HepG2 (cell line): ENCODE measurements at places on chromosomes 2 and 18. TPM values are rescaled to one million over a fixed set of nuclear protein-coding genes. Genes with fewer than 3 reads are reported as not detected.
A peak's percentile ranks its signal among the peaks of the same experiment; 100 is the strongest.

GRCh38 chr2:219358170-219359075 is 25.9 kb upstream of the RESP18 start:
- DNase-seq, result no peak

The SMPD4 gene
- 70.5 and 72.5 TPM in 2 replicates for total RNA-seq

DNA sequence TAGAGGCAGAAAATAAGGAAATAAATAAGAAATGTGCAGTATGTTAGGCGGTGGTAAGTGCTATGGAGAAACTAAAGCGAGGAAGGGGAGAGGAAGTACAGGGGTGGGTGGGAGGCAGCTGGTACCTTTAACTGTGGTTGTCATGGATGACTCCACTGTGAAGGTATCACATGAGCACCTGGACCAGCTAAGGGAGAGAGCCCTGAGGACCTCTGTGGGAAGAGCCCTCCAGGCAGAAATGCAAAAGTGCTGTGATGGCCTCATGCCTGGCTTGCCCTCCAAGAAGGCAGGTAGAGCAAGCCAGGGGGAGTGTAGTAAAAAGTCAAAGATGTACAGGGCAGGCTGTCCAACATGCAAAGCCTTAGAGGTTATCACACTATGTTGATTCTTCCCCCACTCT is 17.9 kb downstream of the LYPD6 start:
- DNase-seq, result no peak

The OSBPL1A gene
- 0.02 and 0.13 TPM in 2 replicates for total RNA-seq

DNA sequence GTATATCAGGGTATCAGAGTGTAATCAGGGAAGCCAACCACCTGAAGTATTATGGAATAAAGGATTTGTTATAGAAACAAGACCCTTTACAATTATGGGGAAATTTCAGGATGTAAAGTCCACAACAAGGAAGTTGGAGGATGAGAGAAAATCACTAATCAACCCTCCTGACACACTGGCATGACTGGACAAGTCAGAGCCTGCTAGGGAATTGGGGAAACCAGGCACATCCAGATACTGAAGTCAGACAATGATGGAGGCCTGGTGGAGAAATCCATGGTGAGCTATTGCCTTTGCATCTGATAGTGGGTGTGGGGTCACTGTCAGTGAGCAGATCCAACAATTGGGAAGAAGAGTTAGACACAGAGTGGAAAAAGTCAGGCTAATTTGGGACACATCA is 158.8 kb upstream of the FBXO11 start:
- DNase-seq, result no peak

The CNRIP1 gene
- not detected in 2 replicates for total RNA-seq

DNA sequence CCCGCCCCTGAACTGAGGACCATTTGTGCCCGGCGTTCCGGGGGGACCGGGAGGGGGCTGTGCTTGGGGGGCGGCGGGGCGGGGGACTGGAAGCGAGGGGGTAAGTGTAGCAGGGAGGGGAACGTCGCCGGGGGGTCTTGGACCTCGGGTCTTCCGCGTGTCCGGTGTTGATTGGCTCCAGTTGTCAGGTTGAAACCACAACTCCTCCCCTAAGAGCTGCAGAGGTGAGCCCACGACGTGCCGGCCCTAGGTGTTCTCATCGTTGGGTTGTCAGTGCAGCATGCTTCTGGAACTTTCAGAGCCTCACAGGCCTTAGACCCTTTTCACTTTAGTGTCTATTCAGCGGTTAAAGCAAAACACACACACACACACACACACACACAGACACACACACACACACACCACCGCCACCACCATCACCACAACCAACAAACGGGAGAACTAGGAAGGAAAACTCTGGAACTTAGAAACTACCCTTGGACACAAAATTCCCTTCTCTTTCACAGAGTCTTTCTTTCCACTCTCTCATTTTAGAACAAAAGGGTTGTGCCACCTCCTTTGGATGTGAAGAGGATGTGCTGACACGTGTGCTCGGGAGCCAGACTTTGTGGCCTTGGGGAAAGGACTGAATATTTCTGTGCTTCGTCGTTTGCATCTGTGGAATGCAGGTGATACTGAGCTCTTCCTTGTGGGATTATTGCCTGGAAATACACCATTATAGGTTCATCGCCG is 6.7 kb upstream of the DLX2 start:
- DNase-seq, result no peak

The UGT1A5 gene
- total RNA-seq, result not detected in 2 replicates

DNA sequence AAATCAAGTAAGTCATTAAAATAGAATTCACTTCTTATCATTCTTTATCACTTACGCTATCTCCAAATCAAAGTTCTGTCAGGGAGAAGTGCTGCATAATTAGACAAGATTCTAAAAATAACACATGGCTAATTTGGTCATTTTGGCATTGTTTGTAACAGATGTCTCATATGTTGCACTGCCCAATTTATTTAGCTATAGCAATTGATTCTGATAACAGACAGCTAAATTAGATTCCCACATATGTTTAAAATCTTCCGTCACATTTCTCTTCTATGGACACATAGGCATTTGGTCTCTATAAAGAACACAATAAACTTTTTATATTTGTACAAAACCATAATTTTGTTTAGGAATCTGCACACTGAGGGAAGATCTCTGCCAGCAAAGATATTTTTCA is 644.5 kb upstream of the VRK2 start:
- no peak for DNase-seq

DNA sequence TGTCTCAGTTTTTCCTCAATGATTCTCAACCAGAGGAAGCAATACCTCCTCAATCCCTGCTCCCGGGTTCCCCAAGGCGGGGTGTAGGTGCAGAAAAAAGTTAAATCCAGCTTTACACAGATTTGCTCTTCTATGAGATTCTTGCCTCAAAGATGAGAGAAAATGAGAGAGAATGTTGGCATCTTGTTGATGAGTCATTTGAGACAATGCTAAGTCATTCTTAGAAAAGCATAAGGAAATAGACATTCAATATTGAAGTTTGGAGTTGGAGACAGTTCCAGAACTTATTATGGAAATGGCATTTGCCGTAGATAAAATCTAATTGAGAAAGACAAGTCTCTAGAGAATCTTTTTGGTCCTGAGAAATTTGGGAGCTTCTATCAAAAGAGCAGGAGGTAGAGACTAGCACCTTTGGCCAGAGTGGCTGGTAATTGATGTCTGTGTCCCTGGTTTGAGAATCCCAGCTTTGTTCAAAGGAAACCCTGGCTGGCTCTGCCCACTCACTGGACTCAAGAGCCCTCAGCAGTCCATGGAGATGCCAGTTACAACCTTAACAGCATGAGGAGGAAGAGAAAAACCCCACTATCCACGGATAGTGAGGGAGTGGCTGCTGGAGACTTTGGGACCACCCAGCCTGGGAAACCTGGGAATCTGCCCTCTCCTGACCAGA is 181.2 kb downstream of the FAM124B start:
- no peak for DNase-seq

The SMYD1 gene
- total RNA-seq, result not detected in 2 replicates

- DNase-seq, result no peak
These were observed 209.5 kb upstream of the TPO start for GRCh38 chr2:1203772-1204171.

DNA sequence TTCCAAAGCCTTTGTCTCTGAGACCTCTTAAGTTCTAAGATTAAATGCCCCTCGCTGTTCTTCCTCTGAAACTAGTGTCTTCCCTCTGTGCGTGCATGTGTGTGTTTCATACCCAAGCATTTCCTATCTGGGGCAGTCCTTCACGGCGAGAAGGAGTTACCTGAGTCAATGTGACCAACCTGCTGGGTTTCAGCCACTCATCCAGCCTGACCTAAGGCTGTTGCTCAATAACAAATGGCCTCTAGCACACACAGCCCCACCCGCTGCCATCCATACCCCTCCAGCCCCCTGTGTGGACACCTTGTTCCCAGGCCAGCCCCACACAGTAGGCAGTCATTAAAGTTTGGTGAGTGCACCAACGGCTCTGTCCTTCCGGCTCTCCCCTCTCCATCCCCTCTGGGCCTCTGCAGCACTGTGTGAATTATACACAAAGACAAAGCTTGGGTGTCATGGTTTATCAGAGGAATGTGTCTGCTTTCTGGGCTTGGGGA is 53.8 kb upstream of the FOSL2 start:
- no peak for DNase-seq

- DNase-seq, result no peak
These were observed 129.7 kb downstream of the IRS1 start for GRCh38 chr2:226669905-226670304.

The PRSS56 gene
- total RNA-seq, result not detected in 2 replicates

The BOLL gene
- not detected in 2 replicates for total RNA-seq

DNA sequence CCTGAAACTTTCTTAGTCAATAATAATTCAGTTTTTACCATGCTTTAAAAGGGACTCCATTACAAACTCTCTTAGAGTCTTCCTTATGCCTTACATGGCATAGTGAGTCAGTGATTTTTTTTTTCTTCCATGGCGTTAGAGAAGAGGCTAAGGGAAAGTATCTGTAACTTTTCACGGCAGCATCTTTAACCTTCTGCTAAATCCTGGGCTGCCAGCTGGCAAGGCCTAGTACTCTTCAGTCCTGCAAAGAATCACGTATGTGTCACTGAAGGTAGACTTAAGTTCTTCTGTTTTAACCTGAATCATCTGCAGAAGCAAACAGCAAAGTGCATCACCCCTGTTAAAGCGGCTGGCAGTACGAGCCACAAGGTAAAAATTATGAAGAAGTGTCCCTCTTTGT is 286.3 kb upstream of the FN1 start:
- no peak for DNase-seq

DNA sequence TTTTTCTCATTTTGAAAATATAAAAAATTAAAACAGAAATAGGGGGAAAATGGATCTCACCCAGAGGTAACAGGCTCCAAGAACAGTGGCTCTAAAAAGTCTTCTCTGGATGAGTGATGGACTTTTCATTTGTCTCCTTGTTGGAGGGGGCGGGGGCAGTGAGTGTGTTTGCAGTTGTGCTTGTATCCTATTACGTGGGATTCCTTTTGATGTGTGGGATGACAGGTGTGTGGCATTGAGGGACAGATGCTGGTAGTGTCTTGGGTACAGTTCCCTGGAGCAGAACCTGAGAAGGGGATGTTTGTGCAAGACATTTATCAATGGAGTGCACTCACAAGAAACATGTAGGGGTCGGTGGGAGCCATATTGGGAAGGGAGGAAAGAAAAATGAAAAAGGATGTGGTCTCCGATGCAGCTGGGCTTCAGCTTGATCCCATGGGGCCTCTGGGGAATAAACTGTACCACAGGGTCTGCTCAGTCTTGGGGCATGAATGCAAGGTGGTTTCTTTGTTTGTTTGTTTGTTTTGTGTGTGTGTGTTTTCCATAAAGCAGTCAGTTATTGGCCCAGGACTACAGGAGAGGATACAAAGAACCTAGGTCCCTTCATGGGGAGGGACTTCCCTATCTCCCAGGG is 120.0 kb upstream of the SLC35G4 start:
- no peak for DNase-seq

DNA sequence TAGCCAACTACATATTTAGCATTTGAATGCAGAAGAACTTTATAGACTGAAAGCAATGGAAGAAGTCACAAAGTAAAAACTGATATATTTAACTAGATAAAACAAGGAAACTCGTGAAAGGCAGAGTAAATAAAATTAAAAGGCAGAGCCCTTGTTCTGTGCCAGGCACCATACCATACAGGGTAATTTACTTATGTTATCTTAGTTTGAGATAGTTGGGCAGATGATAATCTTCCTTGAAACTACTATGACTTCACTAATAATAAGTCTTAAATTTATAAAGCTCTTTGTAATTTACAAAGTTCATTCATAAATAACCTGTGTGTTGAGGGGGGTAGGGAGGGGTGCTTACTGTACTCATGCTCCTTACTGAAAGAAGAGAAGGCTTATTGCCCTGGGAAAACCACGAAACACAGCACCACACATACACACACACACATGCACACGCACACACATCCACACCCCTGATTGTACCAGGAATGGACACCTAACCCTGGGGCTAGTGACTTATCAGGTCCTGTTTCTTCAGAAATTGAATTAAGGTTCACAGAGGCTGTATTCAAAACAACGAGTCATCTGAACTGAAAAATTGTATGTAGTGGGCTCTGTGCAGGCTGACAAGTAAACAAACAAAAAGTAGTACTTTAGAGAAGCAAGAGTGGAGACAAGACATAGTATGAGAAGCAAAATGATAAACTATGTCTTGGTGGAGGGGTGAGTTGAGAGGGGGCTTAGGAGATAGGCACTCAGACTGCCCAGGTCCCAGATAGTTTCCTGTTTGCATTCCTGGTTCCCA is 38.1 kb downstream of the AGFG1 start:
- DNase-seq, result peak; percentile 18

The XDH gene
- not detected in 2 replicates for total RNA-seq

- no peak for DNase-seq
These were observed 423.1 kb downstream of the FIGN start for GRCh38 chr2:163312713-163313112.

The NCKAP1 gene
- 96.3 and 160 TPM in 2 replicates for total RNA-seq

DNA sequence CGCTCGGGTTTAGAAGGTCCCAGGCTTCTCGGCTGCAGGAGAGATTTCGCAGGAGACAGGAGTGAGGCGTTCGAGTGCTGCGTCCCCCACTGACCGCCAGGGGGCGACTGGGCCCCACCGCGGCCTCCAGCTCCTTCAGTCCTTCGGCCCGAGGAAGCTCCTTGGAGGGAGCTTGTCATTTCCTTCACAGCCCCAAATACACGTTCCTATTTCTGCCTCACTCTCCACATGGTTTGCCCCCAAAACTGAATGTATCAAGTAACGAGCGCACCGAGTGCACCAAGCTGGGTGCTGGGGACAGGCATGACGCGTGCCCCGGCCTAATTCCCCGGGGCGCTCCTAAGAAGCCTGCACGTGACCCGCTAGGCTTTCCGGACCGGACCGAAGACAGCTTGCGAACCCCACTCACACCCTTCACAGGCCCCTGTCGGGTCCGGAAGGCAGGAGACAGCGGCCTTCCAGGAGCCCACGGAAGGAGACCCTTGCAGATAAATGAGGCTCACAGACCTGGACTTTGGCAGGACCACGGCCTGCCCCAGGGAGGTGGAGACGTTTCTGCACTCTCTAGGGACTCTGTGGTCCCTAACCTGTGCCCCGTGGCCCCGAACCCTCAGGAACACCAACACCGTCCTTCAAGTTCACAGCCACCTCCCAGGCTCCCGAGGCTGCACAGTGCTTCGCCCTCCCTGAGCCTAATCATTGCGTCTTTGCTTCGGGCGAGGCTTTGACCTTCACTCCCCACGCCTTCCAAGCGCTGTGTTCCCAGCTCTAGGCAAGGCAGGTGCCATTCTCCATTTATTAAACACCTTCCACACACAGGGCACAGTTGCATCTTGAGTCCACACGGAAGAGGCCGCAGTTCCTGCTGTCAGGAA is 13.0 kb upstream of the FAHD2A start:
- DNase-seq, result no peak

The SERPINB5 gene
- not detected in 2 replicates for total RNA-seq

GRCh38 chr2:119682578-119682977 is 3.6 kb downstream of the TMEM177 start:
- DNase-seq, result no peak

DNA sequence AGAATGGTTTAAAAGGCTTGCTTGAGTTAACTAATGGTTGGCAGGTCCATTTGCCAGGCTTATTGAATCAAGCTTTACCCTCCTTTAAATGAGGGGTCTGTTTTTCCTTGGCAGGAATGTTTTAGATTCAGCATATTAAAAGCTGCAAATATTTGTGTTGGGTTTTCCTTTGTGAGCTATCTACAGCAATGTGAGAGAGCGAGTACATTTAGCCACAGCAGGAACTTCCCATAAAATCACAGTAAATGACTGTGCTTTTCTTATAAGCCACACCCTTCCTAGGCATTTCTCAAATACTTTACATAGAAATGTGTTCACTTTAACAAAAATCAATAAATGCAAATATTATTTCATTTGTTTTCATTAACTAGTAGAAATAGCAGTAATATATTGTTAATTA is 23.9 kb downstream of the CALCRL start:
- DNase-seq, result no peak
